SJSA1 (cell line): ENCODE measurements at places on chromosomes 3 and 15. TPM values are rescaled to one million over a fixed set of nuclear protein-coding genes. Genes with fewer than 3 reads are reported as not detected.

GRCh38 chr3:145286937-145287336 is 874.0 kb downstream of the PLOD2 start:
- H3K4me3 ChIP-seq: no peak overlapping the region
- DNase-seq: no peak
- no peaks in the 10 kb centered on the region for H3K27me3 ChIP-seq
- no peak overlapping the region for H3K27ac ChIP-seq
- no peaks in the 10 kb centered on the region for H3K36me3 ChIP-seq
- H3K4me1 ChIP-seq: no peaks in the 10 kb centered on the region

DNA sequence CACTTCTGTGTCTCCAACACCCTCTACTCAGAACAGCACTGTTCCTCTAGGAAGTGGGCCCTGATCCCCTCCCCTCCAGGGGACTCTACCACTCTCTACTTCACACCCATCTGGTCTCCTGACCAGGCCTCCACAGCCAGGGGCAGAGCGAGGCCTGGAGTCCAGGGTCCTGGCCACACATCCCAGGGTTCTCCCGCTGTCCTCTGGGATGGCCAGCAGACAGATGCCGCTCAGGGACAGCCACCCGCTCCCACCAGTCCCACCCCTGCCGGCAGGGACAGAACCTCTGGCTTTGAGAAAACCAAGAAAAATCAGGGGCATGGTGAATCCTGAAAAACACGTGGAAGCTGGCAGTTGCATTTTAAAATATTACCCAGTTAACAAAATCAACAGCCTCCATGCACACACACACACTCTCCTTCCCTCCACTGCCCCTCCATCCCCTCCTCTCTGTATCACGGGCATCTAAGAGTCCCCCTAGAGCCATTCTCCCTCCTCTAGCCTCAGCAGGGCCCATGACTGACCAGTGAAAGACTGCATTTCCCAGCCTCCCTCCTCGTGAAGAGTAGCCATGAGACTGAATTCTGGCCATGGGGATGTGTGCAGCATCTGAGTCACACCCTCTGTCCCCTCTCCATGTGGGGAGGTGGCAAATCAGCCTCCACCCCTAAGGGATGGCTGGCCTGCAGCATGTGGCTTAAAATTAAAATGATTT is 32.1 kb upstream of the IQSEC1 start:
- H3K36me3 ChIP-seq: no peaks in the 10 kb centered on the region
- no peak overlapping the region for H3K27ac ChIP-seq
- no peaks in the 10 kb centered on the region for H3K27me3 ChIP-seq
- H3K4me1 ChIP-seq: no peaks in the 10 kb centered on the region

The RHCG gene
- total RNA-seq: not detected in 2 replicates

The SLC38A3 gene
- not detected in 2 replicates for total RNA-seq

GRCh38 chr3:38006031-38006430 is 15.4 kb downstream of the VILL start:
- H3K4me3 ChIP-seq: no peak overlapping the region
- no peak for DNase-seq
- H3K4me1 ChIP-seq: 0 out of 2 replicates have a peak, but pooled peaks cover 4% of the 10 kb centered on the region
- no peaks in the 10 kb centered on the region for H3K27me3 ChIP-seq
